ENCODE measurements at places on chromosomes 2 and 18.

DNA sequence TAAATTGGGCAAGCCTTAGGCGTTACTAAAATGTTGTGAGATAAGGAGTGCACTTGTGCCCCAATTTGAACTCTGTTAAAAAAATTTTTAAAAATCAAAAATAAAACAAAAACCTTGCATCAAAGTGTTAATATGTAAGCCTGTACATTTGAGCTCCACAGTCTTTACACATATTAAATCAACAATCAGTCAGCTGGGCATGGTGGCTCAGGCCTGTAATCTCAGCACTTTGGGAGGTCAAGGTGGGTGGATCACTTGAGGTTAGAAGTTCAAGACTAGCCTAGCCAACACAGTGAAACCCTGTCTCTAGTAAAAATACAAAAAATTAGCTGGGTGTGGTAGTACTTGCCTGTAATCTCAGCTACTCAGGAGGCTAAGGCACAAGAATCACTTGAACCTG, 16.3 kb downstream of the TMEM17 start:
- no peak for DNase-seq

- DNase-seq = peak; percentile 78
Observed at GRCh38 chr2:172196768-172197431, 94.2 kb upstream of the DLX2 start.

- no peak for DNase-seq
Observed at GRCh38 chr2:2318949-2319348, 12.1 kb downstream of the MYT1L start.

GRCh38 chr18:74081966-74082741, 65.5 kb downstream of the FBXO15 start:
- no peak for DNase-seq

DNA sequence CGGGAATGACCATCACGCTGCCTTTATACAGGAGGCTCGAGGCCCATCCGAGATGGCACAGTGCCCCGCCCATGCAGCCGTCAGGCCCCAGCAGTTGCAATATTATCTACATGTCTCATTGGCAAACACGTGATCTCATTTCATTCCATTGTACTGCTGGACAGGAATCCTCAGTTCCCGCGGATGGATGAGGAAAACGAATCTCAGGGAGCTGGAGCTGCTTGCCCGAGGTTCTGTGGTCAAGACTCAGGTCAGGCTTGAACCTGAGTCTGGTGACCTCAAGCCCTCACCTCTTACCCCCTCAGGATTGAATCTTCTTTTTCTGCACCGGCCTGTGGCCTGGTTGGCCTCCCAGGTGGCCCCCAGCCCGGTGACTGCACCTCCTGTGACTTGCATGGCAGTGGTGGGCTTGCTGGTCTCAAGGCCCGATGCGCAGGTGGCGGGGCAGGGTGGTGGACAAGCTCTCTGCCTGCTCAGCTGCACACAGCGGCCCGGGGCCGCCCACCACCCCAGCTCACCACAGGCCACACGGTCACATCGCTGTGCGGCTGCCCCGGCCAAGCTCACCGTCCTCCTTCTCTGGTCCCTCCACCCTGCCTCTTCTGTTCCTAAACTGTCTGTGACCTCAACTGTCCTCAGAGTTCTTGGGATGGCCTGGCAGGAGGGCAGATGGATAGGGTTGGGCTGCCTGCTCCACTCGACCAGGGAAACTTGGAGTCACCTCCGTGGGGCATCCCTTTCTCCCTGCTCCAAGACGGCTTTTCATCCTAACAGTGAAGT, 52.0 kb upstream of the HS6ST1 start:
- no peak for DNase-seq

- no peak for DNase-seq
Observed at GRCh38 chr2:190365499-190366204, 22.3 kb downstream of the INPP1 start.

DNA sequence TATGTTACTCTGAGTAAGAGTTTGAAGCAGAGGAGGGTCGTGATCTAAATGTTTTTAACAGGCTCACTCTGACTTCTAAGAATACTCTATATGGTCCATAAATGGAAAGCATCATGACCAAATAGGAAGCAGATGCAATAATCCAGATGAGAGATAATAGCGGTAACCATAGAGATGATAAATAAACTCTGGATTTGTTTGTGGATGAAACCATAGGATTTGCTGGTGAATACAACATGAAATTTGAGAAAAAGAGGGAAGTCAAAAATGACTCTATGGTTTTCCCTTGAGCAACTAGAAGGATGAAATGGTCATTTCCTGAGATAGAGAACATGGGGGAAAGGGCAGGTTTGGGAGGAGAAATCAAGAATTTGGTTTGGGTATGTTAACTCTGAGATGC, 3.9 kb downstream of the HEATR5B start:
- no peak for DNase-seq

DNA sequence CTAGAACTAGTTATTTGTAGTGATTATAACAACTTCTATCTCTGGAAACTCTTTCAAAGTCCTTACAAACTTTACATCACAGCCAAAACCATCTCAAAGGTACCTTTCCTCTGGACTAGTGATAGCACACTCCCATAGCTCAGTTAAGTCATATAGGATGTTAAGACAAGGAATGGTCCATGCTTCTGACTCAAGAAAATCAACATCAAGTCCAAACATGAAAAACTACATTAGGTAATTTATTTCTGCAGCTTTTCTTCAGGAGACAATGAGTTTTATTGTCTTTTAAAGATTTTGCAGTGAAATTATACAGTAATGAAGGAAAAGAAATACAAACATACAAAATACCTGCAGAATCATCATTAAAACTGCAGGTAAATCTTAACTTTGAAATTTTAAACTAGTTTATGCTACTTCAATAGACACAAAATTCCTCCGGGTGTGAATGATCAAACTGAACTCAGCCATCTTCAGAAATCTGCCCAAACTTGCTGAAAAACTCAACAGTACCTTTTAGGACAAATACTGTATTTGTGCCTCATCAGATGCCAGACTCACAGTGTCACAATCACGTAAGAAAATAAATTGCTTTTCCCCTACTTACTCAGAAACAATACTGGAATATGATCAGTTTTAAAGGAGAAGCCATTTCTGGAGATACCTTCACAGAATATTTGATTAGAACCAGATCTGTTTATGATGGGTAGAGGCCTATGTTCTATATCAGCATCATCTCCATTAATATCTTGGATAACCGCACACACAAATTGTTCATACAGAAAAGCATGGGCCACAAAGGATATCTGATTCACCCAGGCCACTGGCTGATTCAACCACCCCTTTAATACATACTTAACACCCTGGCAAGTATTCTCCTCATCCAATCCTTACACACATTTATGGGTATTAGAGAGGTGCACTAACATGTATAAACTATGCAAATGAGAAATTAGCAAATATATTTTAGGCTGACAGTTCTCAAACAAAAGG, 2.6 kb downstream of the TMEM131 start:
- no peak for DNase-seq

DNA sequence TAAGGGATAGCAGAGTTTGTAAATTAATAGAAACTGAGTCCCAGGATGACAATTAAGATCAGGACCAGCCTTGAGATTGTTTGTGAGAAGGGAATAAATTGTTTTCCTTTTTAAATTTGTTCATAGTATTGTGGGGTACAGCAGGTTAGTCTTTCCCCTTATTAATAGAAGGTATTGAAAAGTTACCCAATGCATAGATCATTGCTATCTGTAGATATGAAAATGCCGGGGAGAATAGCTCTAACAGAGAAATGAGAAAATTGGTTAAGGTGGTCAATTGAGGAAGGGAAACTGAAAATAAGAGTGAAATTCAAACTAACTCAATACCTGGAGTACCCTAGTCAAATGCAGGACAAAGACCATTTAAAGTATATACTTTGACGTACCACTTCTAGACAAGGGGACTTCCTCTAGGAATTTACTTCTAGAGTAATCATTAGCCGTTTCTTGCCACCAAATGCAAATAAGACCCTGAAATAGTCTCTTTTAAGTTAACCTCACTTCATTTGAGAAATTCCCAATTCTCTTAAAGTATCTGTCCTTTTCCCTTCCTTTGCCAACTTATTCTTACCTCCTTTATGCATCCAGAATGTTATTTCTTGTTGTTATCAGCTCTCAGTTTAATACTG, 1224.4 kb upstream of the LRRTM1 start:
- no peak for DNase-seq

DNA sequence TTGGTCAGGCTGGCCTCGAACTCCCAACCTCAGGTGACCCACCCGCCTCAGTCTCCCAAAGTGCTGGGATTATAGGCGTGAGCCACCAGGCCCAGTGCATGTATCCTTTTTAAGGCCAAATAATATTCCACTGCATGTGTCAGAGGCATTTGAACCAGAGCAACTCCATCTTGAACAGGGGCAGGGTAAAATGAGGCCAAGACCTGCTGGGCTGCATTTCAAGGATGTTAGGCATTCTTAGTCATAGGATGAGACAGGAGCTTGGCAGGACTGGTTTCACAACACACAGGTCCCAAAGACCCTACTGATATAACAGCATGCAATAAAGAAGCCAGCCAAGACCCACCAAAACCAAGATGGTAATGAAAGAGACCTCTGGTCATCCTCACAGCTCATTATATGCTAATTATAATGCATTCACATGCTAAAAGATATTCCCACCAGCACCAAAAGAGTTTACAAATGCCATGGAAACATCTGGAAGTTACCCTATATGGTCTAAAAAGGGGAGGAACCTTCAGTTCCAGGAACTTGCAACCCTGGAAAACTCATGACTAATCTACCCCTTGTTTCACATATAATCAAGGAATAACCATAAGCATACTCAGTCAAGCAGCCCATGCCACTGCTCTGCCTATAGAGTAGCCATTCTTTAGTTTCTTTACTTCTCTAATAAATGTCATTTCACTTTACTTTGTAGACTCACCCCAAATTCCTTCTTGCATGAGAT, 204.6 kb downstream of the RAB3GAP1 start:
- DNase-seq = no peak

- no peak for DNase-seq
Observed at GRCh38 chr2:195639238-195639858, 17.7 kb upstream of the SLC39A10 start.

DNA sequence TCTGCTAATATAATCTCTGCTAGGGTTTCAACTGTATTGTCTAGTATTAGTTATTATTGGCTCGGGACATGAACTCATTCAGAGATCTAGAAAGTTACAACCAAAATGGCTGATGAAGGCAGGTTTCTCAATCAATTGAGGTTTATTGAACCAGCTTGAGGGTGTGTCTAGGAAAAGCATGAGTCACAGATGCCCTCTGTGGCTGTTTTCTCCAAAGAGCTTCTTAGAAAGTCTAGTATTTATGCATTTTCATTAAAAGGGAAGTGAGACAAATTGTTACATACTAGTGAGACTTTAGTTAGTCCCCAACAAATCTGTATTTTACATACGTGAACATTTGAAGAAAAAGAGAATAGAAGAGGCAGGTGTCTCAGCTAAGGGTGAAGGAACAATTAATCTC, 23.0 kb upstream of the RTTN start:
- no peak for DNase-seq

DNA sequence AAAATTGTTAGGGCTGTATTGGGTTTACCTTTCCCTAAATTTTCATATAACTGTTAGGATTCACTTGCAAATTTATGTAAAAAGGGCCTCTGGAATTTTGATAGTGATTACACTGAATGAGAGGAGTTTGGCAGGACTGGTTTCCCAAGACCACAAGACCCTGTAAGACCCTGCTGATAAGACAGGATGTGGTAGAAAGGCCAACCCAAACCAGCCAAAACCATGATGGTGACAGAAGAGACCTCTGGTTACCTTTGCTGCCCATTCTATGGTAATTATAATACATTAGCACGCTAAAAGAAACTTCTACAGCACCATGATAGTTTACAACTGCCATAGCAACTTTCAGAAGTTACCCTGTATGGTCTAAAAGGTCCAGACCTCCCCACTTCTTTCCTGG, 8.3 kb upstream of the CASP10 start:
- no peak for DNase-seq

GRCh38 chr2:206084439-206084869, 1.5 kb downstream of the INO80D start:
- peak; percentile 86 for DNase-seq

DNA sequence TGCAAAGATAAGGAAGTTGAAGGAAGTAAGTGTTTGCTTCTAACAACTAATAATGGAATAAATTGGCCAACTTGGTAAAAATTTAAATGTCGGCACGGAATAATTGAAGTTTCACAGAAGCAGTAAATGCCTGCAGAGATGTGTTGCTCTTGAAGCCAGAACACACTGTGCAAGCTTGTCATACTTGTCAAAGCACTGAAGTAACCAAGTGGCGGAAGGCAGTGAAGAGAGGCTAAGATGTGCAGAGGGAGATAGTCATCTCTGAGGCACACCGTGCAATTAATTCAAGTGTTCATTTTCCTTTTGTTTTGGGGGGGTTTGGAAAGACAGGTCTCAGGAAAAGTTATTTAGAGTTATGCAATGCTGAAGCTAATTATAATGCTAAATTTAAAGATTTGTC, 5.2 kb downstream of the DCDC2C start:
- no peak for DNase-seq

GRCh38 chr2:198913394-198914152, 544.2 kb downstream of the SATB2 start:
- DNase-seq = no peak

- no peak for DNase-seq
Observed at GRCh38 chr18:45782662-45783061, 42.8 kb upstream of the SIGLEC15 start.

- peak; percentile 22 for DNase-seq
Observed at GRCh38 chr2:20781656-20782265, 41.1 kb downstream of the LDAH start.

GRCh38 chr2:8333177-8333831, 348.6 kb upstream of the ID2 start:
- no peak for DNase-seq

- no peak for DNase-seq
Observed at GRCh38 chr2:205033431-205033830, 488.2 kb downstream of the PARD3B start.

GRCh38 chr2:232503809-232504323, 16.2 kb upstream of the ECEL1 start:
- DNase-seq = no peak

DNA sequence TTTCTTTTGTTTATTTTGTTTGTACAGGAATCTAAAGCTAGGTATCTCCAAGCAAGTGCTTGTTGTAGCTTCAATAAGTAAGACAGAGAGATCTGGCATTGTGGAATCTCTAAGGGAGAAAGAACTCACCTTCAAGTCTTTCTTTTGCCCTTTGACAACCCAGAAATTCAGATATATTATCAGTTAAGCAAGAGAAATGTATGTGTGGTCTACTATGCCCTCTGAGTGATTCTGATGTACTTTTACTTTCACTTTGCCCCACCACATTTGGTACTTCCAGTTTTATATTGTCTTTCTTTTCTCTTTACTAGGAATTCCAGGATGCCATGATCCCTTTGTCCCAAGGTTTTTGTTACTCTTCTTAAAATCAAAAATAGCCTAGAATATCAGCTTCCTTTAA, 259.6 kb upstream of the PIK3C3 start:
- peak; percentile 30 for DNase-seq

DNA sequence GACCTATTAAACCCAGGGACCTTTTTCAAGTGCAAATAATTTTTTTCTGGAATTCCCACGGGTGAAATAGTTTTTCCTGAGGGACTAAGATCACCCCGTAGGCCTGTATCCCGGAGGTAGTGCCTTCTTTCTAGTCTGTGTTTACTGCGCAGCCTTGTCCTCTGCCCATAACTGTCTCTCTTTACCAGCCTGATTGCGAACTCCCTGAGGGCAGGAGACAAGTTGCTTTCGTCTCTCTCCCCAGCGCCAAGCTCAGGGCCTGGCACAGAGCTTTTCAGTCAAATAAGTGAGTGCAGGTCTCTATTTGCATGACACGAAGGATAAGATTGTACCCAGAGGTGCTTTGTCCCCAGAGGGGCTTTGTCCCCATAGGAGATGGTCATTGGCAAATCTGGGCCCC, 123.9 kb downstream of the DDX1 start:
- DNase-seq = no peak
